Pancreas (tissue), 10 donors: ENCODE measurements at places on chromosomes 1 and 21. TPM values are rescaled to one million over a fixed set of nuclear protein-coding genes. Genes with fewer than 3 reads are reported as not detected.

DNA sequence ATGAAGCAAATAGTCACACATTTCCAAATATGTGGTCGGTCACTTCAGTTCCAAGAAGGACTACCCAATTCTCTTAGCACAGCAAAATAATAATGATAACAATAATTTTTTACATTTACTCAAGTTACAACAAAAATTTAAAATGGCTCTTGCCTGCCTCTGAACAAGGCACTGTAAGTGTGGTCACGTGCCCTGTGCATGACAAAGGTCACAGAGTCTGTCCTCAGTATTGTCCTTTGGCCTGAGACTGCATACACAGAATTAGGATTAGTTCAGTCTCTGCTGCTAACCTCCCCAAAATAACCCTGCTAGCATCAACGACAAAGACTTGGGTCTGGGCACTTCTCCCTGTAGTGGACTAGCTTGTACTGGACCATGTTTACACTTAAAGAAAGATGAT is 297.1 kb upstream of the DUSP10 start:
- no peak overlapping the region for H3K27ac ChIP-seq
- no peak overlapping the region for H3K4me3 ChIP-seq
- no peaks in the 10 kb centered on the region for H3K4me1 ChIP-seq
- DNase-seq, result no peak

MRPL9 gene
- total RNA-seq, result 22.4 TPM

CFHR3 gene
- 0.09 TPM for total RNA-seq

GJB5 gene
- not detected for total RNA-seq

DNA sequence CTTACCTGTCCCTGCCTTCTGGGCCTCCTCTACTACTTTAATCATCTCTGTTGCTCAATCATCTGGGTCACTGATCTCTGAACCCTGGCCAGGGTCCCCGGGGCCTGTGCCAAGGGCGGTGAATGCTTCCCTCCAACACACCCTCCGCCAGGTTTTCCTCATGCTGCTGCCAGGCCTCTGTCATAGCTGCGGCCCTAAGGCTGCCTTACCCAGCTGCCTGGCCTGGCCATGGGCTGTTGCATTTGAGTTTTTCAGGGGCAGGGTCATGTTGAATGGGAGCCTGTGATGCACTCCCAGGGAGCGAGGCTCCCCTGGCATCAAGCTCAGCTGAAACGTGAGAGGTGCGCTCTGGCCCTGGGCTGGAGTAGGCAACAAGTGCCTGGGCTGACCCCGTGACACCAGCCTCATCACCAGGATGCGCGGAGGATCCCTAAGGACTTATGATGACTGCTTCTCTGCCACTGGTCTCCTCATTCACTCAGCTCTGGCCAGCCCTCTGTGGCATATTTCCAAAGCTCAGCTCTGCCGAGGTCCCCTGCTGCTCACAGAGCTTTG is 7.6 kb downstream of the EDN2 start:
- DNase-seq, result peak; percentile 93
- H3K27ac ChIP-seq, result peak overlapping the region; percentile 52
- H3K4me1 ChIP-seq, result peaks cover 29% of the 10 kb centered on the region
- no peaks in the 10 kb centered on the region for H3K36me3 ChIP-seq
- H3K4me3 ChIP-seq, result no peak overlapping the region

CR2 gene
- 0.23 TPM for total RNA-seq

GRCh38 chr1:230834292-230834691 is 34.0 kb downstream of the C1orf198 start:
- H3K27me3 ChIP-seq, result no peaks in the 10 kb centered on the region
- H3K27ac ChIP-seq, result no peak overlapping the region
- no peak overlapping the region for H3K4me3 ChIP-seq

- no peak overlapping the region for H3K4me3 ChIP-seq
- DNase-seq, result no peak
- H3K36me3 ChIP-seq, result no peaks in the 10 kb centered on the region
Measured at GRCh38 chr1:55049914-55050278, 10.5 kb downstream of the PCSK9 start.

KCNA2 gene
- total RNA-seq, result 0.63 TPM

GRCh38 chr1:202860744-202861419 is 28.1 kb downstream of the RABIF start:
- H3K4me1 ChIP-seq, result peaks cover 3% of the 10 kb centered on the region
- H3K36me3 ChIP-seq, result no peaks in the 10 kb centered on the region
- DNase-seq, result peak; percentile 65
- H3K27me3 ChIP-seq, result no peaks in the 10 kb centered on the region

DNA sequence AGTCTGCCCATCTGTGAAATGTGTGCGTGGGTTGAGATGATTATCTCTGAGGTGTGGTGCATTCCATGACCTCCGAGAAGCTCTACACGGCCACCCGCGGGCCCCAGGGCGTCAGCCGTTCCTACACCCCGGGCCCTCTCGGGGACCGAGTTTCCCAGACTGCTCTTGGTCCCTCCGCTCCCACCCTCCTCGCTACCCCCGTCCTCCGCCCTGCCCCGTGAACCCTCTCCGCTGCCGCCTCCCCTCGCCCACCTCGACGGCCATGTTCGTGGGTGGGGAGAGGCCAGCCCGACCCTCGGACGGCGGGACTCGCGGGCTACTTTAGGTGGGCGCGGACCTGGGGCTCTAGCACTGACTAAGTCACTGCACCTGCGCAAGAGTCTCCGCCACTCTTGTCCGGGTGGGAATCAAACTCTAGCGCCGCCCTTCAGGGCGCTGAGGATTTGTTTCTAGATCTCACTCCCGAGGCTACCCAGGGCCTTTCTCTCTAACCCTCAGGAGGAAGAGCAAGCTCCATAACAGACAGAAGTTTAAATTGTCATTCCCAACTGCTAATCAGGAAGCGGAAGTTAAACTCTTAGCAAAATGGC is 47.7 kb upstream of the VWA5B1 start:
- peaks cover 5% of the 10 kb centered on the region for H3K27me3 ChIP-seq
- no peak overlapping the region for H3K27ac ChIP-seq
- H3K36me3 ChIP-seq, result no peaks in the 10 kb centered on the region
- H3K4me1 ChIP-seq, result no peaks in the 10 kb centered on the region

DNA sequence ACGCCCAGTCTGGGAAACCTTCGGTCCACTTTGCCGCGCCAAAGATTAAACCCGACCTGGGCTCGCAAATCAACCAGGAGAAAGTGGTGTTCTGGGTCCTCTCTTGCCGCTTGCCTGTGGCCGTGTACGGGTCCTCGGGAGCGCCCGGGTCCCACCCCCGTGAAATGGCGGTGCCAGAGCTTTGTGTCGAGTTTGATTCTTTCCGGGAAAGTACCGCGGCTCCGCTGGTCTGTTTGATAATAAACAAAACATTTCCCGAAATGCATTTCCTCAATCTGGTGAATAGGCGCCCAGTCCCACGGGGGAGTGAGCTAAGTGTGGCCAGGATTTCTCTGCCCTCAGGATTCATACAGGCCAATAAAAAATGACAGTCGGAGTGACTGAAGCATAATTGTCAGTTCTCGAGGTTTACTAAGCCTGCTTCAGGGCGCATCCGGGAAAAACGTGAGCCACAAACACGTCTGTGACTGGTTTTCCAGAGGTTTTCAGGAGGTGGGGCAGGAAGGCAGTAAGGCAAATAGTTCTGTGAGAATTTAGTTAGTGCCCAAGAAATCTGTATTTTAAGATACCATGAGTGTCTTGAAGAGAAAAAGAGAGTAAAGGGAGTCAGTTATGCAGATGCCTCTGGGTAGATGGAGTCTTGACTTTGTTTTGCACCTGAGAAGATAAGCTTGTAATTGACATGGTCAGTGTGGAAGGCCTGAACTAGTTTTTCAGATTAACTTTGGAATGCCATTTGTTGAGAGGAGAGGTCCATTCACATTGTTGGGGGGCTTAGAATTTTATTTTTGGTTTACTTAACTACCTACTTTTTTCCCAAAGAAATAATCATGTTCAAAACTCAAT is 675 bp downstream of the IFNAR1 start:
- DNase-seq, result peak; percentile 85
- no peaks in the 10 kb centered on the region for H3K27me3 ChIP-seq
- H3K4me1 ChIP-seq, result peaks cover 15% of the 10 kb centered on the region
- H3K27ac ChIP-seq, result peak overlapping the region; percentile 99
- peak overlapping the region; percentile 96 for H3K4me3 ChIP-seq

GRCh38 chr1:6824665-6825368 is 39.6 kb downstream of the CAMTA1 start:
- H3K27ac ChIP-seq, result peak overlapping the region; percentile 22
- H3K27me3 ChIP-seq, result no peaks in the 10 kb centered on the region
- H3K4me1 ChIP-seq, result peaks cover 60% of the 10 kb centered on the region

DNA sequence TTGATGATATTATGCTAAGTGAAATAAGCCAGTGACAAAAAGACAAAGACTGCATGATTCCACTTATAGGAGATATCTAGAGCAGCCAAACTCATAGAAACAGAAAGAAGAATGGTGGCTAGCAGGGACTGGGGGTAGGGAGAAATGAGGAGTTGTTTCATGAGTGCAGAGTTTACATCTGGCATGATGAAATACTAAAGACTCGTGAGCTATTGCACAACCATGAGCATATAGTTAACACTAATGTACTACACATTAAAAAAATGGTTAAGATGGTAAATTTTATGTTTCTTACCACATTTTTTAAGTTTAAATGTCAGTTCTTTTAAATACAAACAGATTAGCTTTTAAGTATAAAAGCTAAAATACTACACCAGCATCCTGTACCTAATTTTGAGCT is 57.8 kb downstream of the ESRRG start:
- H3K36me3 ChIP-seq, result no peaks in the 10 kb centered on the region
- no peaks in the 10 kb centered on the region for H3K27me3 ChIP-seq
- H3K4me3 ChIP-seq, result no peak overlapping the region
- H3K27ac ChIP-seq, result no peak overlapping the region
- no peaks in the 10 kb centered on the region for H3K4me1 ChIP-seq

DNA sequence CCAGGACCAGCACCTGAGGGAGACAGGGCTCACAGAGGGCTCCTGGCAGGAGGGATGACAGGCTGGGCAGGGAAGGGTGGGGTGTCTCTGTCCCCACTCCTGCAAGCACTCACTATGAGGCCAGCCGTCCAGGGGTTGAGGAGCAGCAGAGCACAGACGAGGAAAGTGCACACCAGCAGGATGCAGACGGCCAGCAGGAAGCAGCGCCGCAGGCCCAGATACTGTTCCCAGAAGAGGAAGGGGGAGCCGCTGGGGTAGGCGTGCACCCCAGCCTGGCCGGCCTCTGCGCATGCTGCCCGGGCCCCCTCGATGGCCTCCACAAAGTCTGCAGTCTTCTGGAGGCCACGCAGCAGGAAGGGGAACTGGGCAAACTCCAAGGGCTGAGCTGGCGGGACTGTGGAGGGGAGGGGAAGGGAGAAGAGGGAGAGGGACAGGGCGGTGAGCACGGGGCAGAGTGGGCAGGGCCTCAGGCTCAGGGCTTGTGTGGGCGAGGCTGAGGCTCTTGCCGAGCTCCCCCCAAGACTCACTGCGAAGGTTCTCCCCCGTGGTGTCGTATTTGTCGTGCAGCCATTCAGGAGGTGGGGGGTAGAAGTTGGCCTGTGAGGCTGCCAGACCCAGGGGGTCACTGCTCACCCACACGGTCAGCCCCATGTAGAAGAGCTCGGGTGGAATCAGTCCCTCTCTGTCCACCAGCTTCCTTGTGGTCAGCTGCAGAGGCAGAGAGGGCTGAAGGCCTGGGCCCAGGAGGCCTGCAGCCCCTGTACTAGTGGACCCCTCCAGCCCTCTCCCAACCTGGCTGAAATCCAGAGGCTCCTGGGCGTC is 16.5 kb downstream of the PTCH2 start:
- DNase-seq, result no peak
- H3K4me1 ChIP-seq, result no peaks in the 10 kb centered on the region
- no peaks in the 10 kb centered on the region for H3K36me3 ChIP-seq
- no peak overlapping the region for H3K27ac ChIP-seq
- H3K4me3 ChIP-seq, result no peak overlapping the region
- H3K27me3 ChIP-seq, result no peaks in the 10 kb centered on the region

PTGFR gene
- 1.3 TPM for total RNA-seq

DNA sequence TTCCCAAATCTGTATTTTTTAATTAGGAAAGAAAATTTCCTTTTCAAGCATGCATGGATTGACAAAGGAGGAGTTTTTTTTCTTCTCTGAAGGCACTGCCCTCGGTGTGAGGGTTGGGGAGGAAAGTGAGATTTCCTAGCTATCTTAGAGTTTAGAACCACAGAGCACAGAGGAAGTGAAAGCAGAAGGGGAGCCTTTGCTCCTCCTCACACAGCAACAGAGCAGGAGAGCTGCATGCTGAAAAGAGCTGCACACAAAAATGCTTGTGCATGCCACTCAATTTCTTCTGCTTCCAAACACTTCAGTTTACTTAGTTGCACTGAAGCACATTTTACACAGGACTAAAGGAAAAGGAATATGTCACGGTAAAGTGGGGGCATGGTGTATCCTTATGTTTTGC is 308.1 kb downstream of the GPATCH2 start:
- H3K36me3 ChIP-seq, result no peaks in the 10 kb centered on the region
- DNase-seq, result no peak
- no peak overlapping the region for H3K27ac ChIP-seq
- no peaks in the 10 kb centered on the region for H3K4me1 ChIP-seq
- H3K4me3 ChIP-seq, result no peak overlapping the region

- H3K27me3 ChIP-seq, result no peaks in the 10 kb centered on the region
- H3K4me3 ChIP-seq, result no peak overlapping the region
- H3K36me3 ChIP-seq, result no peaks in the 10 kb centered on the region
Measured at GRCh38 chr1:171334024-171334640, 20.1 kb downstream of the FMO4 start.

TOMM20 gene
- 106 TPM for total RNA-seq

DNA sequence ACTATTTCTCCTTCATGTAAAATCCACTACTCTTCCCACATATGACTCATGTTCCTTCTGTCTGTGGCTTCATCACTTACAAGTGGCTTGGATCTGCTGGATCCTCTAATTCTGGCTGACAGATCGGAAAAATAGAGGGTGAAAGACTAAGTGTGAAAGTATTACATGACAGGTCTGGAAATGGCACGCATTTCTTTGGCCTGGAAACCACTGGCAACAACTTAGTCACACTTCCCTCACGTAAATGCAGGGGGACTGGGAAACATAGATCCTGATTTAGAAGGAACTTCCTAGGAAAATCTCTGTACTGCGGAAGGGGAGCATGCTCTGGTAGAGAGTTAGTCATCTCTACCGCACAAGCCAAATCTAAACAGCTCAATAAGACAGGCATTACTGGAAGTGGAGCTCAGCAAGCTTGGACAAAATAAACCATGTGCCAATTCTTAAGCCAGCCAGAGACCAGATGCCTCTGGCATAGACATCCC is 305.4 kb upstream of the PTBP2 start:
- no peaks in the 10 kb centered on the region for H3K27me3 ChIP-seq
- H3K36me3 ChIP-seq, result no peaks in the 10 kb centered on the region
- no peak overlapping the region for H3K4me3 ChIP-seq
- H3K27ac ChIP-seq, result no peak overlapping the region
- DNase-seq, result no peak
- no peaks in the 10 kb centered on the region for H3K4me1 ChIP-seq

- H3K4me3 ChIP-seq, result no peak overlapping the region
- no peaks in the 10 kb centered on the region for H3K27me3 ChIP-seq
- no peaks in the 10 kb centered on the region for H3K36me3 ChIP-seq
Measured at GRCh38 chr1:229726061-229726460, 100.0 kb downstream of the URB2 start.

C4BPB gene
- 3.2 TPM for total RNA-seq

SLC44A5 gene
- total RNA-seq, result 0.59 TPM
